ENCODE measurements at places on chromosomes 13 and 19. TPM values are rescaled to one million over a fixed set of nuclear protein-coding genes. Genes with fewer than 3 reads are reported as not detected.

- no peak for DNase-seq
Observed at GRCh38 chr19:13975870-13976269, 23.6 kb downstream of the DCAF15 start.

The CGB8 gene
- total RNA-seq = not detected

DNA sequence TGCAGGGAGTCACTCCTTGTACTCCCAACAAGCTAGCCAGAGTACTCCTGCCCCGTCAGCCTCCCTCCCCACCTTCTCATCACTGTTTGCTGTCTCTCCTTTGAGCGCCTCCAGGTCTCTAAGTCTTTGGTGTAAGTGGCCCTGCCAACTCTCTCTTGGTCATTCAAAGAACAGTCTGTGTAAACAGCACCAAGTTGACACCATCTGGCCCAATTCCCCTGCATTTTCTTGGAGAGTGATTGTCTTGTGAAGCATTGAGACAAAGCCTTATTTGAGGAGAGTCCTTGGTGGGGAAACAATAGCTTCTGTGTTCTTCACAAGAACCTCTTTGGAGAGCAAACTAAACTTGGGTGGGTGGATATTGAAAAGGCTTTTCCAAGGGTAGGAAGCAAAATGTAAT lies 114.6 kb upstream of the RNF113B start:
- peak; percentile 64 for DNase-seq

The AKT2 gene
- total RNA-seq = 190 TPM

DNA sequence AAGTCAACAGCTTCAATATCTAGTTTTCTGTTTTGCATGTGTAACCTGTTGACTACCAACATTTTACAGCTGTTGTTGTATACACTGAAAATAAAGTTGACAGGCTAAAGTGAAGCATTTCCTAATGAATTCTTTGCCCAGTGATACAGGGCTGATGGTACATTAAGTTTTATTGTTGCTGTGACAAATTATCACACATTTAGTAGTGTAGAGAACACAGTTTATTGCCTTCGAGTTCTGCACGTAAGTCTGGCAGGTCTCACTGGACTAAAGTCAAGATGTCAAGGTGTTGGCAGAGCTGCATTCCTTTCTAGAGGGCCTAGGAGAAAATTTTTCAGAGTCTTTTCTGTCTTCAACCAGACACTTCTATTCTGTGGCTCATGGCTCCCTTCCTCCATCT lies 184.2 kb downstream of the SLITRK6 start:
- no peak for DNase-seq

The ZNF737 gene
- total RNA-seq = 36.5 TPM

The YJEFN3 gene
- 13.3 TPM for total RNA-seq

DNA sequence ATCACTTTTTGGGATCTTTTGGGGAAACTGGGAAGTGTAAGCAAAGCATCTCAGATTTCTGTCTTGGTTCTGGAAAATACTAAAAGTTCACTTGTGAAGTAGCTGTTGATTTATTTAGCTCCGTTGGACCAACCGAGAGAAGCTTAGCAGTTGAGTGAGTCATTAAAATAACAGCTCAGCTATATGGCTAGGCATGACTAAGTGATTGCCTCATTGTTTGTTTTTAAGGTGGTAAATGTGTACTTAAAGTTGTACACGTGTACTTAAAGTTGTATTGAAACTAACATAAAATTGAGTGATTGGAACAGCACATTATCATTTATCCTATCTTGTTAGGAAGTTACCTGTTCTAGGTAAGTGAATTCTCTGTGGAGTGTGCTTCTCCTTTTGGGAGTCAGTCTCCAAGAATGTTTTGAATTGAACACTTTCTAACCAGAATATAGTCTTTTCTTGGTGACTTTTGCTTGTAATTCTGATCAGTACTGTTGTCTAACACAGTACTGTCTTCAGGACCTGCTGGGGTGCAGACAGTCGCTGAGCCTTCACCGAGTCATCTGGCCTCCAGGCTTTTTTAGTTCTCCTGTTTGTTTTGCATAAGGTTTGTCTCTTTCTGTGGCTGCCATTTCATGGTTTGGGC lies 2.9 kb upstream of the DCUN1D2 start:
- no peak for DNase-seq

GRCh38 chr13:106496072-106496997 lies 39.1 kb downstream of the EFNB2 start:
- no peak for DNase-seq

- no peak for DNase-seq
Observed at GRCh38 chr19:14352526-14352925, 28.7 kb upstream of the ADGRE5 start.
